ENCODE measurements at places on chromosomes 5 and 9.
A peak's percentile ranks its signal among the peaks of the same experiment; 100 is the strongest.

- DNase-seq, result no peak
Observed at GRCh38 chr5:61673007-61673735, 341.1 kb downstream of the ZSWIM6 start.

DNA sequence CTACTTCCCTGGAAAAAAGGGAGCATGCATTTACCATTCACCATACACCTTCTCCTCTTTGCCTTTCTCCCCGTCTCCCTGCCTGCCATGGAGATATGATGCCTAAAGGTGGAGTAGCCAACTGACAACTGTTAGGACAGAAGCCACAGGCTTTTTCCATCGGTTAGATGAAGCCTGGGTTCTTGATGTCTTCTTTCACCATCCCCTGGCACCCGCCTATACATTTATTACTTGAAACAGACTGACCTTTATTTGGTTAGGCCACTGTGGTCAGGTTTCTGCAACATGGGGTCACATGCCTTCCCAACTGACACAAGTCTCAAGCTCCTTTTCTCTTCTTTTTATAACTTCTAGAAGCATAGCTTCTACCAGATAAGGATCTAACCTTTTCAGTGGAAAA, 7.1 kb downstream of the LCP2 start:
- DNase-seq, result no peak

- DNase-seq, result no peak
Observed at GRCh38 chr5:59843511-59844213, 49.9 kb downstream of the PDE4D start.

- peak; percentile 73 for DNase-seq
Observed at GRCh38 chr5:139696894-139697658, 48.9 kb downstream of the CXXC5 start.

DNA sequence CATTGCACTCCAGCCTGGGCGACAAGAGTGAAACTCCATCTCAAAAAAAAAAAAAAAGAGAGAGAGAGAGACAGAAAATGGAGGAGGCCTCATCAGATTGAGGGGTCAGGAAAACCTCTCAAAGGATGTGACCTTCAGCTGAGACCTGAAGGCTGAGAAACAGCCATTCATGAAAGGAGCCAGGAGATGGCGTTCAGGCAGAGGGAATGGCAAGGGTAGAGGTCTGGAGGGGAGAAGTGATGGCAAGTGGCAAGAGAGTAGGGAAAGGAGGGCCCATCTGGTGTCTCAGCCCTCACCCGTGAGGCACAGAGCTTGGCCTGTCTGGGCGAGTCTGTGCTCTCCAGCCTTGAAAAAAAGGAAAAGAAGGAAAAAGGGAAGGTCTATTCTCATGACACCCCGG, 17.0 kb downstream of the CAMK2A start:
- DNase-seq, result no peak

- no peak for DNase-seq
Observed at GRCh38 chr5:14415698-14416074, 165.9 kb upstream of the OTULINL start.

DNA sequence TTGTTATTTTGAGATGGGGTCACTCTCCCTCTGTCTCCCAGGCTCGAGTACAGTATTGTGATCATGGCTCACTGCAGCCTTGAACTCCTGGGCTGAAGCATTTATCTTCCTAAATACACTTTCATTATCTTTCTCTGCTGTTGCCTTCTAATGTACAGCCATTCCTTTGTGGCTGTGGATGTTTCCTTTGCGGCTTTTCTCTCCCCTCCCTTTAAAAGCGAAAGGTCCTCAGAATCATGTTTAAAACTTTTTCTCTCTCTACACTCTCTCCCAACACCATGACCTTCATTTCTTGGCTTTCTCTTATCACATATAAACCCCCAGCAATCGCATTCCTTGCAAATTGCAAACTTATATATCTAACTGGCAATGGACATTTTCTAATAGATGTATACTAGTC, 1.6 kb downstream of the IFNA2 start:
- no peak for DNase-seq

- no peak for DNase-seq
Observed at GRCh38 chr9:114275246-114276004, 47.5 kb upstream of the ORM1 start.

DNA sequence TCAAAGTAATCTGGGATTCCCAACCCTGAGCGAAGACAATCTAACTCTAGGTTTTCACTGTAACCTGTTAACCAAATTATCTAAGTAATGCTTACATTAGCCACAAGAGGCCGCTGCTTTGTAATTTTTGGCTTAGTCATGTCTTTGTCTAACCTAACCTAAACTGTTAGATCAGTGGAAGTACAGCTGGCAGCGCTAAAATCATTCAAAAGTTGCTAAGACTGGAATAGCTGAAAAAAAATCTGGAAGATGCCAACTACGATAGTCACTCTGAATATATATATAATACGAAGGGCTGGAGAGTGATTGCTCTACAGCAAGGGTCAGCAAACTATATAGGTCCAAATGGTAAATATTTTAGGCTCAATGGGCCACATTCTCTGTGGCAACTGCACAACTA, 60.2 kb downstream of the FBXO38 start:
- peak; percentile 39 for DNase-seq

DNA sequence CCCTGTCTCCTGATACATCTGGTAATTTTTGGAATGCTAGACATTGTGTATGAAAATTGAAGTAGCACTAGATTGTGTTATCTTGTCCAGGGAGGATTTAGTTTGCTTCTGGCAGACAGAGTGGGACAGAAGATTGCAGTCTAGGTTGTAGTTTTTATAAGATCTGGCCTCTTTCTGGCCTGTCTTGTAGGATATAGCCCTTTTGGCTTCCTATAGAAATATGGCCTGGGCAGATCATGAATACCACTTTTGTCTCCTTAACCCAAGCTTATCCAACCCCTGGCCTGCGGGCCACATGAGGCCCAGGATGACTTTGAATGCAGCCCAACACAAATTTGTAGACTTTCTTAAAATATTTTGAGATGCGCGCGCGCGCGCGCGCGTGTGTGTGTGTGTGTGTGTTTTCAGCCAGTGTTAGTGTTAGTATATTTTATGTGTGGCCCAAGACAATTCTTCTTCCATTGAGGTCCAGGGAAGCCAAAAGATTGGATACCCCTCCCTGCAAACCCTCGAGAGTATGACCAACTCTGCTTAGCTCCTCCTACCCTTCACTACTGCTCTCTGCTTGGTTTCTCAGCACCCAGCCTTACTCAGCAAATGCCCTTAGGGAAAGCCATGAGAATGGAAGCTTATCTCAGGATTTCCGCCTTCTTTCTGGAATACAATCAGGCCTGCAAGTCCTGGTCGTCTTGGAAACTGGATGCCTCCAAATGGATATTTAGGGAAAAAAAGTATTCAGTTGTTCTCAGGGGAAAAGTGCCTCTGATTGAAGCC, 26.5 kb downstream of the ANKRD33B start:
- DNase-seq, result no peak

DNA sequence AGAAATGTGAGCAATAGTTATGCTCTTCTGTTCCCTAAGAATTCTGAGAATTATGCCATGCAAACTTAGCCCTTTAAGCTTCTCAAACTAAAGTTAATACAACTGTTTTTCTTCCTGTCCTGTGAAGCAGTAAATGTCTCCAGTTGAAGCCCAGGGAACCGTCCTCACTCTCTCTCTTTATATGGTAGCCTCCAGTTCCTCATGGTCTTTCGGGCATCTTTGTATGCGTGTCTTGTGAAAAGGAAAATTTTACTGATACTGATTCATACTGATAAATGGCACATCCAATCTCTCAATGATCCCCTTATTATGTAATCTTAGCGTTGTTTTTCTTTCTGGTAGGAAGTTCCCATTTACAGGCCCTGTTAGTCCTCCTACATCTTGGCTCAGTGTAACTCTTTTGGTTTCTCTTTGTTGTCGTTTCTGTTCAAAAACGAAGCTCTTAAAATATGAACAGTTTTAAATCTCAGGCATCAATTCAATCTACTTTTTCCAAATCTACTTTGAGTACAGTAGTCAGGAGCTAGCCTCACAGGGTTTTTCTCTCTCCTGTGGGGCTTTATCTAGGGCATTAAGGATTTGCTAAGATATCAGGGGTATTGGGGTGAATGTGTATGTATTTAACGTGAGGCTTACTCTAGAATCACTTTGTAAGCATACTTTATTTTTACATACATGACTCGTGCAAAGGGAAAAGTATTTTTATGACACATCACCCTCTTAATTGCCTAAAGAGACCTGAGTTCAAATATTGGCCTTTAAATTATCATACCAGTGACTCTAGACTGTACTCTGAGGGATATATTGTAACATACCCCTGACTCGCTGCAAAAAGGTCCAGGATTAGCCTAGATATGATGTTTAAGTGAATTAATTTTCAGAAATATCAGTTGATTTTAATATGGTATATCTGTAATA, 258.0 kb downstream of the NR3C1 start:
- DNase-seq, result no peak

DNA sequence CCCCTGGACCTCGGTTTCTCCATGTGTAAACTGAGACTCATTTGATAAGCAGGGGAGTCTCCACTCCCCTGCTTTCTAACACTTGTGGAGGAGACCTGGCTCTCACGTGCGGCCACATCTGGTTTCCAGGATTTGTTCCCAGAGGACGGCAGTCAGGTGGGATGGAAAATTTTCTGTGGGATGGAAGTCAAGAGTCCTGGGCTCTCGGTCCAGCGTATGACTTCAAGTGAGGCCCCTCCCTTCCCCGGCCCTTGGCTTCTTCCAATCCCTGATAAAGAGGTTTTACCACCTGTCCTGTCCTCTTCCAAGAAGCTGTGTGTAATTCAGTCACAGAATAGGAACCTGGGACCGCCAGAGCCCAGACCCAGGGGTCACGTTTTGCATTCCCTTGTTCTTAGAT, 35.0 kb downstream of the TMOD1 start:
- DNase-seq, result no peak

DNA sequence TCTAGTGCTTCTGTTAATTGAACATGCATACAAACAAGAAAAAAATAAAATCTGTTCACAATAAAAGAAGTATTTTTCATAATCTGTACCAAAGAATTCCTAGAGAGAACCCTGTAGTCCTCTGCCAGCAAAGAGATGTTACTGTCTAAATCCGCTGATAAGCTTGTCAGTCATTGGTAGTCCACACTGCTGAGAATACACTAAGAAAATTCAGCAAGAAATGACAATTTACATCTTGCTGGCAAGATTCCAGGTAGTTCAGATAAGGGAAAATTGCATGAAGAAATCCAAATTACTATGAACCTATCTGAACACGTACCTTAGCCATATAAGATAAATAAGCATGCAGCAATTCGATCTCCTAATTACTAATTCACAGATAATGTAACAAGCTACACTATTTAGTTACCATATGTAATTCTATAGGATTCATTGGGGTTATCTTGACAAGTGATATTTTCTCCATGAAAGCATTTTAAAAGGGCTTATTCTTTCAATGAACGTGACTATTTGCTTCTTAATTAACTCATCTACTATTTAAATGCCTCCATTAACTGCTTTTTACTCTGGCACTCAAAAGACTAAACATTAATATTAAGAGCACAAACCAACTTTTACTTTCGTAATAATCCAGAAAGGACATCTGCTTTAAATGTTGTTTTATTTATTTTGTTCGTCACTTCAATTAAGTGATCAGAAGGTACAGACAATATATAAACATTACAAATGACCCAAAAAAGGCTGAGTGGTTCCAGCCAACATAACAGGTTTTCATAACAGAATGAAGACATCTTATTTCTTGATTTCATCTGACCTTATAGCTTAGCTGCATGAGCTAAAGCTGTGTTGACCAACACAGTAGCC, 9.7 kb downstream of the MPDZ start:
- no peak for DNase-seq

DNA sequence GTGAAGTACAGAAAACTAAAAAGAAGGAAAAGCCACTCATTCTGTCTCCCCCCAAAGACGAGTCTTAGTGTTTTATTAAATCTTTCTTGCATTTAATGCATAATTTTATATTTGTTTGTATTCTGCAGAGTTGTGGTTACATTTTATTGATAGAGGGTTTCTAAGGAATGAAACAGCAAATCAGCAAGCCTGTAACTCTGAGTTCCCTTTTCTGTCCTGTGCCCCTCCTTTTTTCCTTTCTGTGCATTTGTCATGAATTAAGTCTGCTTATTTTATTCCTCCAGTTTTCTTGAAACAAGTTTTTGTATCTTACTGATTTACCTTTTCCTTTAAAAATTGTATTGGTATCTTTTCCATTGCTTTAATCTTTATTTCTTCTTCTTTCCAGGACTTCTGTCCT, 132.8 kb downstream of the MUSK start:
- DNase-seq, result no peak

GRCh38 chr5:95763941-95764340, 32.8 kb downstream of the RHOBTB3 start:
- no peak for DNase-seq

DNA sequence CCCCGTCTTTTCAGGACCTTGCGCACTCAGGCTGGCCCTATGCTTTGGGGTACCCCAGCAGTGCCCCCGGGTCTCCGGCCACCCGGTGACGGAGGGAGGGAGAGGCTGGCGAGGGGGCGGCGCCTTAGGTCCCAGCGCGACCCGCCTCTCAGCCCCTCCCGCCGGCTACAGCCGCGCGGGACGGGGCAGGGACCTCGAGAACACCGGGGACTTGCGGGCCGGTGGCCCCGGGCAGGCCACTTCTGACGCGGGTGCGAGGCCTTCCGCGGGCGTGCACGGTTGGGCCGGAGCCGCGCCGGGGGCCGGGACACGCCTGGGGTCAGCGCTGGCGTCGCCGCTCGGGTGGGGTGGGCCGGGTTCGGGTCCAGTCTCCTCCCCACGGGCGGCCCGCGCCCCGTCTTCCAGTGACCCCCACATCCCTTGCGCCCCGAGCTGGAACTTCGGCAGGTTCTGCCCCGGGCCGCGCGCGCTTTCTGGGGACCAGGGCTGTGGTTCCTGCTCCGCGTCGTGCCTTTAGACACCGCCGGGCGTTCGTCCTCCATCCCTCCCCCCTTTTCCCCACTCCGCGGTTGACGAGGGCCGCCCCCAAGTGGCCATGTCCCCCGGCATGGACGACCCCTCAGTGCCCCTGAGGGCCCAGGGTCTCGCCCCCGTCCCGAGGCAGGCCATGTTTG, 3.8 kb upstream of the SQSTM1 start:
- no peak for DNase-seq

Data from right renal cortex interstitium (tissue), 3 donors.